Suprapubic skin (tissue), 4 donors: ENCODE measurements at places on chromosomes 5 and 9.

DNA sequence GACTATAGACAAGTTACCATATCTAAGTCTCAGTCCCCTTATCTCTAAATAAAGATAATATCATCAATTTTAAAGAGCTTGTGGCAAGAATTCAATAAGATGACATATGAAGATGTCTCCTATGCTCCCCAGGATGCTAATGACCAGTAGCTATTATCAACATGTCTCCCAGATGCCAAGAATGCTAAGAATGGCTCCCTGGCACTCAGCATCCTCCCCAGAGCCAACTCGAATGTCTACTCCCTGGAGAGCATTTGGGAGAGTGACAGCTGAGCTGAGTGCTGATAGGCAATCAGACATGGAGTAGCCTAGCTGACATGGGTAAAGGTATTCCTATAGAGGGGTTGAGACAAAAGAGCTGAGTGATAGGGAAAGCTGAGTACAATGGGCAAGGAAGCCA is 15.9 kb downstream of the P4HA2 start:
- H3K27me3 ChIP-seq, result no peaks in the 10 kb centered on the region
- H3K27ac ChIP-seq, result no peak overlapping the region
- peaks cover 17% of the 10 kb centered on the region for H3K4me1 ChIP-seq
- H3K36me3 ChIP-seq, result peaks cover 54% of the 10 kb centered on the region
- no peak for DNase-seq

- H3K4me3 ChIP-seq, result no peak overlapping the region
- H3K27ac ChIP-seq, result no peak overlapping the region
- no peaks in the 10 kb centered on the region for H3K36me3 ChIP-seq
- no peaks in the 10 kb centered on the region for H3K4me1 ChIP-seq
Observed at GRCh38 chr9:111715471-111715870, 54.1 kb downstream of the GNG10 start.

- H3K4me1 ChIP-seq, result no peaks in the 10 kb centered on the region
- H3K4me3 ChIP-seq, result no peak overlapping the region
- no peak for DNase-seq
- H3K27me3 ChIP-seq, result no peaks in the 10 kb centered on the region
Observed at GRCh38 chr5:121251954-121252353, 599.7 kb upstream of the FTMT start.

- H3K4me3 ChIP-seq, result no peak overlapping the region
- no peaks in the 10 kb centered on the region for H3K4me1 ChIP-seq
- DNase-seq, result no peak
- no peaks in the 10 kb centered on the region for H3K27me3 ChIP-seq
- no peaks in the 10 kb centered on the region for H3K36me3 ChIP-seq
Observed at GRCh38 chr9:75974016-75974766, 83.7 kb downstream of the PCSK5 start.

GRCh38 chr5:57172466-57173318 is 1.2 kb upstream of the GPBP1 start:
- H3K36me3 ChIP-seq, result no peaks in the 10 kb centered on the region
- H3K4me1 ChIP-seq, result peaks cover 34% of the 10 kb centered on the region
- H3K4me3 ChIP-seq, result peak overlapping the region; percentile 99
- no peaks in the 10 kb centered on the region for H3K27me3 ChIP-seq
- DNase-seq, result peak; percentile 83

GRCh38 chr9:134892820-134893420 is 12.3 kb downstream of the FCN2 start:
- no peaks in the 10 kb centered on the region for H3K36me3 ChIP-seq
- no peak for DNase-seq
- no peak overlapping the region for H3K27ac ChIP-seq
- peaks cover 22% of the 10 kb centered on the region for H3K4me1 ChIP-seq

- no peak overlapping the region for H3K4me3 ChIP-seq
- H3K4me1 ChIP-seq, result peaks cover 2% of the 10 kb centered on the region
- no peaks in the 10 kb centered on the region for H3K36me3 ChIP-seq
- no peaks in the 10 kb centered on the region for H3K27me3 ChIP-seq
- no peak overlapping the region for H3K27ac ChIP-seq
Observed at GRCh38 chr5:169549453-169550100, 34.0 kb upstream of the SPDL1 start.

- DNase-seq, result no peak
- no peak overlapping the region for H3K4me3 ChIP-seq
- peaks cover 36% of the 10 kb centered on the region for H3K4me1 ChIP-seq
- no peaks in the 10 kb centered on the region for H3K36me3 ChIP-seq
- no peak overlapping the region for H3K27ac ChIP-seq
Observed at GRCh38 chr5:32029261-32029660, 144.9 kb downstream of the GOLPH3 start.

DNA sequence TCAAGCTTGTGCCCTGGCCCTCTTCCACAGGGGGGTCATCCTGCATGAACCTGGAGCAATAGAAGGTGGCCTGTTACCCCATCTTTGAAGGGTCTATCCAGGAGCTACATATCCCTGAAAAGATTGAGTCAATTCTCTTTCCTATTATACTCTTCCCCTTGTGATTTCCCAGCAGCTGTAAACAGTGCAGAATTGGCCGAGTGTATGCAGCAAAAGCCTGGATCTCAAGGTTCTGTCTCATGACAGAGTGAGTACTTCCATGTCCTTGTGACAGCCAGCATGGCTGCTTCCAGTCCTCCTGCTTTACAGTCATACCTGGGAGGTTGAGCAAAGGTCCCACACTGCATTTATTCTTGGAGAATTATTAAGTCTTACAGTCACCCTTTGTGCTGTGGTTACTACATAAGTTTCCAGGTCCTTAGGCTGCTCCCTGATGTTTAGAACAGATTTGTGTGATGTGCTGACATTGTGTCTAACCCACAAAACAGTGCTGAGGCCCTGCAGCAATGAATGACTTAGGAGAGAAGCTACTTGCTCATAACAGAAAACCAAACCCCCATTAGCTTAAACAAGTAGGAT is 67.5 kb downstream of the NREP start:
- no peak for DNase-seq
- no peak overlapping the region for H3K27ac ChIP-seq
- no peak overlapping the region for H3K4me3 ChIP-seq
